Stimulated activated CD4-positive, alpha-beta T cell treated with anti-CD3 and anti-CD28 coated beads, Interleukin-2, amount 100 ng/mL, for 4 hours (primary cell): ENCODE measurements at places on chromosomes 11 and 22.

GRCh38 chr22:37043828-37044538, 7.6 kb upstream of the KCTD17 start:
- DNase-seq, result no peak

DNA sequence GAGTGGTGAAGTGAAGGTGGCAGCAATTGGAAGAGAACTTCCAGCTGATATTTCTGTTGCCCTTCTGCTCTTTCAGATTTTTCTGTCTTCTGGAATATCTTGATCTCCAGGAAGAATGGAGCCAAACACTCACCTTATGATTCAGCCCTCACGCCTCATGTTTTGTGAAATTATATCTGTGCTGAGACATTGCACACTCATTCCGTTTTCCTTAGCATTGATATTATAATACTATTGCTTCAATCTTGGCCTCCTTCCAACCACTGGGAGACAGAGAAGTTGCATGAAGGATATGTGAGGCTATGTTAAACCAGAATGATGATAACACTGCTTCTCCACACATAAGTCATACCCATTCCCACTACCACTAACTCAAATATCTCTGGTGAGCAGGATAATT, 177.9 kb downstream of the ETS1 start:
- DNase-seq, result no peak

- DNase-seq, result no peak
These were observed 26.0 kb downstream of the SLC22A6 start for GRCh38 chr11:62958547-62959421.

- DNase-seq, result peak; percentile 25
These were observed 2.2 kb upstream of the CD151 start for GRCh38 chr11:830295-831117.

DNA sequence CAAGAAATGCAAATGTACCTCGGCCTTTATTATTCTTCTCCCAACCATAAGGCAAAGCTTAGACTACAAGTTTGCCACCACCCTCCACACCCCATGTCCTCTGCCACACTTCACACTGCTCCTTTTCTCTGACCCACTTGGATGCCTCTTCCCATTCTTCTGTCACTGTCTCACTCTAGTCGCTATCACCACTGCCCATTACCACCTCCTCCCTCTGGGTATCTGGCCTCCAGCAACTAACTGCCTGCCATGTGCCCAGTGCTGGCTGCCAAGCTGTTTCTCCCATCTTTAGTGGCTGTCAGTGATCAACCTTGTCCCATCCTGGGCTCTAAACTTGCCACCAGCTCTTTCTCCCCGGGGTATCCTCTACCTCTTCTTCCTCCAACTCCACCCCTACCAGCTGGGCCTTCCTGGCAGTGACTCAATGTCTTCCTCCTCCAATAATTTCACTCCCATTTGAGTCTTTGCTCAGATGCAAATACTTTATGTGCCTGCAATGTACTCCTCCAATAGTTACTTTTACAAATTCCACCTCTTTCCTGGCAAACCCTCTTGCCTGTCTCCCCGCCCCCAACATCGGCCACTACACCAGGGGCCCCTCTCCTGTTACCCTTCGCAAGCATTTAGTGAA, 20.1 kb upstream of the KDM2A start:
- DNase-seq, result no peak
